ENCODE measurements at places on chromosomes 7 and 10.

- DNase-seq, result no peak
Measured at GRCh38 chr10:689452-690371, at the start of gene DIP2C. Gene DIP2C (minus strand): TSS chr10:689668. CDS start chr10:689578, 90 bp downstream.

GRCh38 chr7:47254081-47254977, 327.6 kb downstream of the TNS3 start:
- peak; percentile 53 for DNase-seq

DNA sequence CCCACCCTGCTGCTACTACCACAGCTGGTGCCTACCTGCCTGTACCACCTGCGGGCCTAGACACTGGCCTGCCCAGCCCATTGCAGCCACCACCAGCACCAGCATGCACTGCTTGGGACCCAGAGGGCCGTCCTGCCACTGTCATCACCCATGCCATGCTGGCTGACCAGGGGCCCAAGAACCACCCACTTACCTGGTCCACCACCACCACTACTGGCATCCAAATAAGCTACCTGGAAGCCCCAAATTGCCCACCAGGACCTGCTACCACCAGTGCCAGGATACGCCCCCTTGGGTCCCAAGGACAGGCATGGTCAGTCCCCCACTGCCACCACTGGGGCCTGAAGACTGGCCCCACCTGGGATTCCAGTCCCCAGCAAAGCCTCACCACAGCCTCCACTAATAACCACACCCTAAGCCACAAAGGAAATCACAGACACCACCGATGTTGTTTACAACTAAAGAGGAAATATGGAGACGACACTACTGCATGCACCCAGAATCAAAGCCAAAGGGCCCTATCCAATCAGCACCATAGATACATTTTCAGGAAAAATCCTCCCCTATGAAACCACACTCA, 70.5 kb upstream of the DIP2C start:
- DNase-seq, result no peak

GRCh38 chr7:131654668-131655326, 98.4 kb upstream of the PODXL start:
- peak; percentile 39 for DNase-seq

GRCh38 chr10:69742356-69742695, 59.4 kb upstream of the COL13A1 start:
- no peak for DNase-seq

DNA sequence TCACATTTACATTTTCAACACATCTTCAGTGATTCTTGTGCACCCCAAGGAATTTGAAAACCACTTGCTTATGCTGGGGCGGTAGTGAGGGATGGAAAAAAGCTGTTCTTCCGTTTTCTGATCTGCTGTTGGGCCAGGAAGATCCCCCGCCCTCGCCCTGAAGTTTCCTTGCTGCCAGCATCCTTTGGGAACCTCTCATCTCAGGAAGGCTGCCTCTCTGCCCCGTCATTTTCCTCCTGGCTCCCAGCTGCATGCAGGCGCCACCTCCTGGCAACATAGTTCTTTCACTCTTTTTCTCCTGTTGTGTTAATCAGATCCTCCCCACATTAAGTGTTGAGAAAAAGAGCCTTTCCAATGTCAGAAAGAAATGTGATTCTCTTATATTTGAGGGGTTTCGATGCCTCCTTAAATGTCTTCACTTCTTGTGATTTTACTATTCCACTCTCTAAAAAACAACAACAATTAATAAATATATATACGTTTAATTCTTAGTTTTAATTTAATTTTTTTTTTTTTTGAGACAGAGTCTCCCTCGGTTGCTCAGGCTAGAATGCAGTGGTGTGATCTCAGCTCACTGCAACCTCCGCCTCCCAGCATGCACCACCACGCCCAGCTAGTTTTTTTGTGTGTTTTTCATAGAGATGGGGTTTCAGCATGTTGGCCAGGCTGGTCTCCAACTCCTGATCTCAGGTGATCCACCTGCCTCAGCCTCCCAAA, 122.9 kb downstream of the RALA start:
- peak; percentile 71 for DNase-seq

DNA sequence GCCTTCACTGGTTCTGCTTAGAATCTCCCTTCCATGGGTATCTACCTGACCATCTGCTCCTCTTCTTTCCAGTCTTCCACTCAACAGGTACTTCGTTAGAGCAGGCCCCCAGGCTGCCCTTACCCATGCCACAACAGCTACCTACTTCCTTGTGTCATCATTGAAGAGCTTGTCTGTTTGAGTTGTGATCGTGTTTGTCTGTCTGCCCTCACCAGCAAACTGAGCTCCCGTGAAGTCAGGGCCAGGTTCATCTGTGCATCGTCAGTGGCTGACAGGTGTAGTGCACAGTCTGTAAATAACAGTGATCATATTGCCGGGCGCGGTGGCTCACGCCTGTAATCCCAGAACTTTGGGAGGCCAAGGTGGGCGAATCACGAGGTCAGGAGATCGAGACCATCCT, 5.0 kb downstream of the NIPSNAP2 start:
- no peak for DNase-seq
